ENCODE measurements at places on chromosomes 7 and 10.

GRCh38 chr10:29317027-29317420 is 28.2 kb downstream of the LYZL1 start:
- DNase-seq: no peak

DNA sequence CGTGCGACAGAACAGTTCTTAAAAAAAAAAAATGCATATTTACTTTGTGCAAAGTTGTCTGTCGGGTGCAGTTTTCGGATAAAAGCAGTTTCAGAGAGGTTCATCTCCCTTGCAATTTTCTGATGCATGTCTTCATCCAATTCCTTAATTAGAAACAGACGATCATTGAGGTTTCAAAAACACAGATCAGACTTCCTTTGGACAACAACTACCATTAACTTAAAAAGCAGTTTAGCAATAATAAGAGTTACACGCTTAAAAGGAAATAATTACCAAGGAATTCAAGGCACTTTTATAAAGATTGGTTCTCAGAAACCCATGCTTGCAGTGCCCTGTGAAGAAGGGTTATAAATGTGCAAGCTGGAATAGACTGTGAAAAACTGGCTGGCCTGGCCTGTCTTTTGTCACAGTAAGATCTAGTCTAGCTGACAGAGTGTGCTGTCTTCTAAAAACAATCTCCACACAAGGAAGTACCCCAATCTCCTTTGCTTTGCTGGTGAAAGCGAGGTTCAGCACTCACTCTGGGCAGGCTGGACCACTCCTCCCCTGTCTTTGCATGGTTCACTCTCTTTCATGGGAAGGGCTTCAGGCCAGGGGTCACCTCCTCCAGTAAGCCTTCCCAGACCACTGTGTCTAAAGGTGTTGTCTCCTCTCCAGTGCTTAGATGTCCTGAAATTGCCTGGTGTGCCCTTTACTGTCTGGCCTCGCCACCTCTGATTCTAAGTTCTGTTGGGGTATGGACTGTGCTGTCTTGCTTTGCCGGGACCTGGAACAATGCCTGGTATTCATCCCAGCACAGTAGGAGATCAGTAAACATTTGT is 34.8 kb upstream of the HNRNPH3 start:
- DNase-seq: no peak

- DNase-seq: no peak
Observed at GRCh38 chr10:31528831-31529230, 209.8 kb downstream of the ZEB1 start.

- DNase-seq: no peak
Observed at GRCh38 chr10:51162002-51162401, 87.7 kb downstream of the PRKG1 start.

- no peak for DNase-seq
Observed at GRCh38 chr7:134513169-134513752, 14.1 kb upstream of the AKR1B10 start.

DNA sequence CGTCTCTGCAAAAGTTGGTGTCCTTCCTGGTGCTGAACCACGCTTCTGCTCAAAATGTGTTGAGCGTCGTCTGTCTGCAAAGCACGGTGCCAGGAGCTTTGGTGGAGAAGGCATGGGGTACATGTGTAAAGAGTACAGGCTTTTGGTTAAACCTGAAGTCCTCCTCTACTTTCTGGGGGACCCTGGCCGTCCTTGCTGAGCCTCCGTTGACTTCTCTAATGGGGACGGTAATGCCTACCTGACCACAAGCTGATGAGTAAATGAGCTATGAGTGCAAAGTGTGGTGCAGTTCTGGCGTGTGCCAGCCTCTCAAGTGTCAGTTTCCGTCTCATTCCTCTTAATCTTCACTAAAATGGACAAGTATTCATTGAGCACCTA is 527 bp upstream of the HERPUD2 start:
- no peak for DNase-seq

DNA sequence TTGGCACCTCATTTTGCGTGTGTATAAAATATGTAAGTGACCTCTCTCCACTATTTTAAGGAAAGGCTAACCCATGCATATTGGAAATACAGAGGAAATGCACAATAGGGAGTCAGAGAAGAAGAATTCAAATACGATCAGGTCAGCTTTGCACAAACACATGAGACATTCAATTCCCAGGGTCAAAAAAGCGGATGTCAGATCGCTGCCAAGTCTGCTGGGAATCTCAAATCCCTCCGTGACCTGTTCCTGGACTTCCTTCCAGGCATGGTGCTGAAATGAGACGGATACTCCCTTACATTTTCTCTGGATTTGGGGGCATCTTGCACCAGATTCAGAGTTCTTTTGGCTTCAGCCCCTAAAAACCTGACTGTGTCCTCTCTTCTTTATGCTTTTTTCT is 91.9 kb upstream of the PRKCQ start:
- no peak for DNase-seq

Data from stimulated activated CD8-positive, alpha-beta memory T cell treated with anti-CD3 and anti-CD28 coated beads, Interleukin-2, amount 100 ng/mL, for 1 hour (primary cell).